ENCODE measurements at places on chromosomes 12 and 14.

DNA sequence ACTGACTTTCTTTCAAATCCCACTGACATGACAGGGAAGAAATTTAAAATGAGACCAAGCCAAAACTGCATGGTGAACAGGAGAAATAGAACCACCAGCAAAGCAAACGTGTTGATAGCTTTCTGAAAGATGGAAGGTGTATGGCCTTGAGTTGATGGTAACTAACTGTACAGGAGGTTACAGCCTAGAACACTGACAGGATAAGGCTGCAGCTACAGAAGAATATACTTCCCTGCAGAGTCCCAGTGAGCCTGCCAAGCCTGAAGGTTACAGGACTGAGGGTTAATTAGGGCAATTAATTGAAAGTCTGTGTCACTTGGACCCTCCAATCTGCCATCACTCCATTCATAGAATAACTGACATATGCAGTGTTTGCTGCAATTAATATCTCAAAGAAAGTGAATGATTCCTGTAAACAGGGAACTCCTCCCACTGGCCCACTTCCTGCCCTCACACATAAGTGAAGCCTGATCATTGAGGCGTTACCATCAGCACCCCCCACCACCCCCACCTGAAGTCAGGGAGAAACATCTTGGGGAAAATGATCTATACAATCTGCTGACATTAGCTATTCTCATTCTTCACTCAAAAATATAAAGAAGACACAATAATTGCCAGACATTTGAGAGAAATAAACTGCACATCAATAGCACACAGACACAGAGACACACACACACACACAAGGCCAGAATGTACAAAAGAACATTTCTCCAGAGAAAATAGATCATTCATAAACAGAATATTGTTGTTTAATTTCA is 73.4 kb downstream of the GTF2A1 start:
- no peak for DNase-seq

- DNase-seq = peak; percentile 43
Measured at GRCh38 chr12:48999371-49000131, at the start of gene DDN. TSS of gene DDN (minus strand) at chr12:48999375. CDS start at chr12:48999287, 88 bp downstream.

DNA sequence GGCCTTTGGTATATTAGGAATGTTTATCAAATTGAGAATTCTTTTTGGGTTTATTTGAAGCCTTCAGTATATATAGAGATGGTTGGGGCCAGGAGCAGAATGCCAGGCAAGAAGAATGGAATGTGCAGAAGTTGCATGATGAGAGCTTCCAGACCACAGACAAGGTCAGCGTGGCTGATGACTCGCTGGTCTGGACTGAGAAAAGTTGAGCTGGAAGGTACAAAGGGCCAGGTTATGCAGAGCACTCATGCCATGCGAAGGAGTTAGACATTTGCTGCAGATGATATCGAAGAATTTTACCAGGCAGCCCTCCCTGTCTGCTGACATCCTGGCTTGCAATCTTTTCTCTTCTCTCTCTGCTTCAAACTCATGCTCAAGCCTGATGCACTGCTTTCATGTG is 196.2 kb upstream of the ARHGAP5 start:
- DNase-seq = no peak

- no peak for DNase-seq
Measured at GRCh38 chr12:105538880-105539279, 208.4 kb downstream of the C12orf75 start.

DNA sequence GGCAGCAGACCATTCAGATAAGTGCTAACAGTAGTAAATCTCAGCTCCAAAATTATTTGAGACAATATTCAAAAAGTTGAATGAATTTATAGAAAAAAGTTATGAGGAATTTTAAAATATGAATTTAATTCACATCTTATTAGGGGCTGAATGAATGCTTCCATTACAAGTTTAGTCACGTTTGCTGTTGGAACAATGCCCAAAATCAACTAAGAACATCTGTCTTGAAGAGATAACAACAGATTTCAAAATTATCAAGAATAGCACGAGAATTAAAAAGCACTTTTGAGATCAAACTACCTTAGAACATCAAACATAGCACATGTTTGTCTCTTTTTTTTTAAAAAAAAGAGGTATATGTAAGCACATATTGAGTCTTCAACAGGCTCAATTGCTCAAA is 115.4 kb upstream of the PPFIA2 start:
- DNase-seq = no peak

GRCh38 chr14:56875104-56875675 is 64.9 kb upstream of the OTX2 start:
- DNase-seq = no peak

GRCh38 chr12:57452181-57452936 is 2.7 kb upstream of the INHBE start:
- no peak for DNase-seq

DNA sequence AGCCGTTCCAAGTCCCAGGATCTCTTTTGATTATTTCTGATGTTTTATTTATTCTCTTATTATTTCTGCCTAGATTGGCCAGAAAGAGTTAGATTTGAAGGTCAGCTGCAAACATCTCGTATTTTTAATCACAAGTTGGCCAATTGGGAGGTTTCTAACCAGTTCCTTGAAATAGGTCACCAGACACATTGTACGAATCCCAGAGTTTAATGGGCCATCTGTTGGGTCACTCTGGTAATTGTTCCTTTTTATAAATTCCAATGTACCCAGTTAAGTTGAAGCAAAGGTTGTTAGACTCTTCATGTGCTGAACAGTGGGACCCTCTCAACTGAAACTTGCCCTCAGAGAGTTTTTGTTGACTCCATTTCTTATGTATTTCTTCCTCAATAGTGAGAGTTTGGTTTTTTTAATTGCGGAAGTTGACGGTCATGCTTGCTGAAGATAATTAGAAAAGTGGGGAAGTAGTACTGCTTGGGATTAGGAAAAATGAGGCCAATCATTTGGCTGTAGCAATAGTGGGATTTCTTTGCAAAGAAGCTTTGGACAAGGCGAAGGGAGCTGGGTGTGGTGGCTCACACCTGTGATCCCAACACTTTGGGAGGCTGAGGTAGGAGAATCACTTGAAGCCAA is 382.7 kb upstream of the RGS6 start:
- peak; percentile 65 for DNase-seq

DNA sequence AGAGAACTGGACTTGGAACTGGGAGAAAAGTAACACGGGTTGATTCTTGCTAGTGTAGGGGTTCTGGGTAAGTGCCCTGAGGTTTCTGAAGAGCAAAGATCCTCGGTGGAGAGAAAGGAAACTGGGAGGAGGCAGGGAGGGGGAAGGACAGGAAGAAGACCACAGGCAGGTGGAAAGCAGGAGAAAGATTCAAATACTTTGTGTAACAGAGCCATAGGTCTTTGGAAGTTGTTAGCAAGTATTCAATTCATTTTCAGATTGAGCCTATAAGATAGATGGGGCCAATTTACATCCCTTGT is 1.3 kb downstream of the PNP start:
- DNase-seq = no peak

DNA sequence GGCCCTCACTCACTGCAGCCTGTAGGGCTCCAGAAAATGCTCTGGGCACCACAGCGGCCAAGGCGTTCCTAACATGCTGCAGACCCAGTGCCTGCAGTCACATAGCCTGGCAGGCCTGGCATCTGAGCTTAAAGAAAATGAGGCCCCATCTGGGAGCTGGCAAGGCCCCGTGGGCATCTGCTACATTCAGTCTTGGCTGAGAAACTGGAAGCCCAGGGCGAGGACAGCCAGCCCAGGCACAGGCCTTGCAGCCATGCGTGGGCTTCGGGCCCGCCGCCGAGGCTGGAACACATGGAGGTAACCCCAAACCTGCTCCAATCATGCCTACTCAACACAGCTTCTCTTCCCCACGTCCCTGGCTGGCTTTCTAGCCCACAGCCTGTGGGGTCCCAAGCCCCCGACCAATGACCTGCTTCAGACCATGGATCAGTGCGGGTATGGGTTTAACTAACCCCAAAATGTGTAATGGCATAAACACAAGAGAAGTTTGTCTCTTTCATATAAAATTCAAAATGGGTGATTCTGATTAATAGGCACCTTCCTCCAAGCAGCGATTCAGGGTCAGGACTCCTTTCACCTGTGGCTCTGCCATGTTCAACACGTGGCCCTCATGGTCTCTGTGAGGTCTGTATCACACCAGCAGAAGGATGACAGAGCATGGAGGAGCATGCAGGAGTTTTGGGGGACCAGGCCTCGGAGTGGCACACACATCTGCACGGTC is 6.4 kb downstream of the NGB start:
- peak; percentile 93 for DNase-seq

GRCh38 chr12:113474635-113475436 is 3.2 kb upstream of the LHX5 start:
- DNase-seq = no peak

DNA sequence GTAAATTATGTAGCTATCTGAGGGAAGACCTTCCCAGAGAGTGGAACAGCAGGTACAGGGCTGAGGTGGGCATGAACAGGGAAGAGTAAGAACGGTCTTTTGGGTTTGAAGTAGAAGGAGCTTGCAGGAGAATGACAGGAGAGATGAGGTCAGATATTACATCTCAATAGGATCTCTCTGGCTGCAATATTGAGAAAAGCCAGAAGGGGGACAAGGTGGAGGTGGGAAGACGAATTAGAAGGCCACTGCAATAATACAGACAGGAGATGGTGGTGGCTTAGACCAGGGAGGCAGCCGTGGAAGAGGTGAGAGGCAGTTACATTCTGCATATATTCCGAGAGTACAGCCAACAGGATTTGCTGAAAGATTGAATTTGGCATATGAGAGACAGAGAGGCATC is 310.2 kb downstream of the APAF1 start:
- DNase-seq = peak; percentile 16

DNA sequence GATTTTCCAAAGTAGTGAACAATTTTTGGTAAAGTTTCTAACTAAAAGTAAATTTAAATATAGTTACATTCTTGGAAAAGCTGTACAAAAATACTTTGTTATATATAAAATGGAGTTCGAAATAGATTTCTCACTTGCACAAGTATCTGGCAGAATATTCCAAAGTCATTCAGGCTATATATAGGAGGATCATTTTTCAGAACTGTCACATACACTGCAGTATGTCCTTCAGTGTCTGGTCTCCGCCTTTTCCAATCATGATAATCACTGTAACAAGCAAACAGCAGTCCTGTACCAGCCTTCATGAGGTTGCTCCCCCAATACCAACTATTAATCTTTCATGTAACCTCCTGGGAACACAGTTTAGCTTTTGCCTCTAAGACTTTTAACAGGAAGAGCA is 18.6 kb downstream of the TBK1 start:
- DNase-seq = no peak

DNA sequence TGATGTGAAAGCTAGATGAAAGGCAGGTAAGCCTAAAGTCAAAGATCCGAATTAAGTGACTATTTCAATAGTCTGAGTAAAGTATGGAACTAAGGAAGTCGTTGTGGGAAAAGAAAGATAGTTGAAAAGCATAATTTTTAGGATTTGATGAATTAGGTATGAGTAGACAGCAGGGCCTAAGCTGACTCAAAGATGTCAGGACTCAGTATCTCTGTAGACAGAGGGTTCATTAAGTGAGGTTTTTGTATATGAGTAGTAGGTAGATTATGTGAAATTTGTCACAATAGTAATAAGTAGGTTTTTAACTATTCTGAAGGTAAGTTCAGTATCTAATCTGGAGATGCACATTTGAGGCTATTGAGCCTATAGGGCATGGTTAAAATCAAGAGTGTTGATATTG is 196.4 kb downstream of the RASSF9 start:
- no peak for DNase-seq

Data from cerebellar cortex (tissue), 1 donor.